ENCODE measurements at places on chromosomes 6 and 20.

DNA sequence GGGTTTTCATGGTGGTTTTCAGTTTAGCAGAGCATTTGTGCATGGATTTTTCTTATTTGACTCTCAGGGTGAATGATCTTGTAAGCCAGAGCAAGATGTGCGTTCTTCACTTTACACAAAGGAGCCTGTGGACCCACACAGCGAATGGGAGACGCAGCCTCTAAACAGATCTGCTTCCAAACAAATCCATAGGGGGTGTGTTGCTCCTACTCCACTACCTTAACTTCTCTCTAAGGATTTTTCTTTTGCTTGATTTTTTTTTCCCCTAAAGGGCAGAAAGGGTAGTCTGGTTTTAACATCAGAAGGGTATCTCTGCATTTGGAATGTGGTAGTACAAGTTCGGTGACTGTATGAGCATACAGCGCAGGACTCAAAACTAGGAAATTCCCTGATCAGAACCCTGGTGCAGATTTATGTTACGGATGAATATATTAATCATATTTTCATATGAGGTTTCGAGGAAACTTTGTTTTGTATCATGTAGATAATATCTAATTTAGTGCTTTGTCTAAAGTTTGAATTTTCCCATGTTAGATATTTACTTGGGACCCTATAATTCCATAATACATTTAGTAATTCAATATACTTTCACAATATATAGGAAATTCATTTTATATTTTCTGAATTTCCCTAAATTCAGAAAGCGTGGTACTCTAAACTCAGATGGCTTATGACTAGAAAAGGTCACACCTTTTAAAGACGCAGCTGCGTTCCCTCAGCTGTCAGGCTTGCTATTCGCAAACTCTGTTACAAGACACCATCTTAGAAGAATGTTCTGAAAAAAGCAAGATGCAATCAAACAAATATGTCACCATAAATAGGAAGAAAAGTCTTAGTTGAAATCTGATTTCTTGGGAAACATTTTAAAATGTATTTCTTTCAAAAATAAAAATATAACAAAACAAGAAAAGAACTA is 196.9 kb downstream of the TMEM242 start:
- no peak for DNase-seq

DNA sequence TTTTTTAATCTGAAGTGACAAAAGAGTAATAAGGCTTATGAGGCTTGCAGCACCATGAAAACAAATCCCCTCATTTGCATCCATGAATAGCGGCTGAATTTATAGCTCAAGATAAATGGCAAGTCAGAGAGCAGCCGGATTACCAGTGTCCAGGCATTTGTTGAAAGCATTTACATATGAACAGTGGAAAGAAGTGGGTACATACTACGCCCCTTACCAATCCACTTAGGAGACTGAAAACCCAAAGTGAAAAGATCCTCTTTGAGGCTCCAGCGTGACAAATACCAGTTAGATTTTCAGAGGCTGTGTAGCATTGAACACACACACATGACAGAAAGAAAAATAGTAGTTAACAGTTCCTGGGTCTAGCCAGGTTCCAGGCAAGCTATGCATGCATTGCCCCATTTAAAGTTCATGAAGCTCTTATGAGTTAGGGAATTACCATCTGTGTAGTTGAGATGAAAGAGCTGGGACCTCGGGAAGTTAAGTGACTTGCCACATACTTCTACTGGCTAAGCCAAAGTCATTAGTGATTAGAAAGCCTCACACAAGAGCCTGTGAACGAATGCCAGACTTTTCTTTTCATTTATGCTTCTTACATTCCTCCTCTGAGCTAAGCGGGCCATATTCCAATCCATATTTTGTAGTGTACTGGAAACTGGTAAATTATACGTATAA is 28.3 kb upstream of the NHSL1 start:
- DNase-seq, result no peak

DNA sequence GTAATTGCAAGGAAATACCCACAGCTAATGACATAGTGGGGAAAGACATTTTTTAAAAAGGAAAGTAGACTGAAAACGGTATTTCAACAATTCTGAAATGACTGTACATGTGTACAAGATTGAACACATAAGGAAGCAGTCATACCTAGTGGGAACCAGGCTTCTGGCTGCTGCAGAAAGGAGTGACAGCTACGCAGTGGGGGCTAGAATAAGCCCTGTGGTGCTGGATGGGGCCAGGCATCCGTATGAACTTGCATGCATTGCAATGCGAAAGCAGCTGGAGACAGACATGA is 54.9 kb upstream of the GPR31 start:
- no peak for DNase-seq

- no peak for DNase-seq
Observed at GRCh38 chr6:49142421-49143151, 320.5 kb downstream of the MMUT start.

DNA sequence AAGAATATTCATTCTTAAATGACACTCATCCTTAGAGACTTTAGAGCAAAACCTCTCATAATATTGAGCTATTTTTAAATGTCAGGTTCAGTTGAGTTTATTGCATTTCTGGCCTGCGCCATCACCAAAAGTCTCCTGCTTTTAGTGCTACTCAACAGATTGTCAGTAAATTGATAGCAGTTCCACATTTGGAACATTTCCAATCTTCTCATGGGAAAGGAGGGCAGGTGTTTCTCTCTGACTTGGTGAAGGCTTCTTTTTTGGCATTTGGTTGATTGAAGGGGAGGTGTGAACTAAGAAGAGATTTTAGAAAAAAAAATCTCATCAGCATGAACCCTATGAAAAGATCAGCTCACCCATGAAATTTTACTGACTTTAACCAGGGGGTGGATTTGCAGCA is 125.9 kb upstream of the INSM1 start:
- no peak for DNase-seq

DNA sequence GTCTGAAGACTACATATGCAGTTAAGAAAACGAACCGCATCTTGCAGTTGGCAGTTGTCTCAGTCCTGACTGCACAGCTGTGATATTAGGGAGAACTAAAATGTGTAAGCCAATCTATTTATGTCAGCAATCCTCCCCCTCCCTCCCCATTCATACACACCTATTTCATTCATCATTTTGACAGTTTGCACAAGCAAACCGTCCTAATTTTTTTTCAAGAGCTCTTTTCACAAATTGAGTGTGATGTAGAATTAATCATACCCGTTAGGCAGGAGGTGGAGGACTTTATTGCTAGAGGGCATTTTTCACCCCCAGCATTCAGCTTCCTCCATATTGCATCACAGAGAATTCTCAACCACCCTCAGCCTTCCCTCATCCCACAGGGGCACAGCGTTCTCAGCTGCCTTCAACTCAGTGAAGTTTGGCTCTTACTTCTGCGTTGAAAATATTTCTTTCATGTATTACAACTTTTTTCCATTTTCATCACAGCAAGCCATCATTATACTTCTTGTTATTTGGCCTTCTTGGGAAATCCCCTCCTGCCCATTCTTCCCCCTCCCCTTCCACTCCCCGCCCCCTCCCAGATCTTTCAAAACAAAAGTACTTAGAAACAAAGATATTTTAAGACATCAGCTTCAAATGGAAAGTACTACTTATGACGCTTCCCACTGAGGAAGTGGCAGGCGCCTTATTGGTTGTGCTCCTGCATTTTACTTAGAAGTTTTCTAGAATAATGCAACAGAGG is 37.5 kb downstream of the NOX3 start:
- no peak for DNase-seq

DNA sequence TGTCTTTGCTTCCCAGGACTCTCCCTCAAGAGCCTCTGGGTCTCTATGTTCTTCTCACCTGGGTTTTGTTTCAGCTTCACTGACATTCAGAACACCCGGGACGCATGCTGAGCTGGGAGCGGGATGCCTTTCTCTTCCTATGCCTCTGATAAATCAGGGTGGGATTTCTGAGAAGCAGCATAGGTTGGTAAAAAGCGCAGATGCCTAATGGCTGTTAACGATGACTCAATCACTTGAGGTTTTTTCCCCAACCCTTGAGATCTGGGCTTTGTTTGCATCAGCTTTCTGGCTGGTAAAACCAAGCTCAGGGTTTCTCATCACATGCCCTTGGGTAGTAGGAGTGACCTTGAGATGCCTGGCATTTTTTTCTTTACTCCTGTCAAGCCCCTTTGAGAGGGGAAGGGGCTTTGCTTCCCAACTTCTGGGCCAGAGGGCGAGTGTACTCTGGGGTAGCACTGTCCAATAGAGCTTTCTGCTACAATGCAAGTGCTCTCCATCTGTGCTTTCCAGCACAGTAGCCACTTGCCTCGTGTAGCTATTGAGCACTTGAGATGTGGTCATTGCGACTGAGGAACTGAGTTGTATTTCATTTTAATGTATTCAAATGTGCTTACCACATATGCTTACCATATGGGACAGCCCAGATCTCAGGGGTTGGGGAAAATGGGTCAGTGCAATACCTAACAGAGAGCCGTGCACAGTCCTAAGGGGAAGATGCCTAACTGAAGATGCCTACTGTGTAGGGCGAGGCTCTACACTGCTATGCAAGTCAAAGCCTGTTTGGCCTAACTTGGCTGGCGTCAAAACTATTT is 69.1 kb downstream of the PPP1R14C start:
- DNase-seq, result no peak

DNA sequence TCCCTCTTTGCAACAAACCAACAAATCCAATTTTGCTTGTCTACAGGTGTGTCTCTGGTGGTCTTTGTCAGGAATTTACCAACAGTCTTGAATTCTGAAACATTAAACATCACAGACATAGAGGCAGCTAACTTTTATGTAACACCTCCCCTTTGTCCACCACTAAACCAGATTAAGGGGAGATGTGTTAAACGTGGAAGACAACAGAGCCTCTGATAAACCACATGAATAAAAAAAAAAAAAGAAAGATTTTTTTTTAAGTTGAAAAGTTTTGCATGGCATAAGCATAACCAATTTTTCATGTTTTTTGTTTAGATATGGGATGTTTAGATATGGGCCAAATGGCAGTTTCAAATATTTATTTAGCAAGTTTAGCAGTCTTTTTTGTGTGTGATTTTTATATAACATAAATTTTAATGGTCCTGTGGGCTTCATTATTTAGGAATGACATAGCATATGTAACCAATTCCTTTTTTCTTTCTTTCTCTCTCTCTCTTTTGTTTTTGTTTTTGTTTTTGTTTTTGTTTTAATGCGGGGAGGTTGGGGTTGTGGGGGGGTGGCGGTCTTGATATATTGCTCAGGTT is 60.7 kb upstream of the BTN3A2 start:
- DNase-seq, result no peak

GRCh38 chr6:26159357-26160273 is 72.4 kb downstream of the HFE start:
- DNase-seq, result no peak

GRCh38 chr20:56540415-56540814 is 7.4 kb downstream of the FAM209B start:
- no peak for DNase-seq

- DNase-seq, result no peak
Observed at GRCh38 chr6:37972994-37973757, 153.6 kb downstream of the ZFAND3 start.

DNA sequence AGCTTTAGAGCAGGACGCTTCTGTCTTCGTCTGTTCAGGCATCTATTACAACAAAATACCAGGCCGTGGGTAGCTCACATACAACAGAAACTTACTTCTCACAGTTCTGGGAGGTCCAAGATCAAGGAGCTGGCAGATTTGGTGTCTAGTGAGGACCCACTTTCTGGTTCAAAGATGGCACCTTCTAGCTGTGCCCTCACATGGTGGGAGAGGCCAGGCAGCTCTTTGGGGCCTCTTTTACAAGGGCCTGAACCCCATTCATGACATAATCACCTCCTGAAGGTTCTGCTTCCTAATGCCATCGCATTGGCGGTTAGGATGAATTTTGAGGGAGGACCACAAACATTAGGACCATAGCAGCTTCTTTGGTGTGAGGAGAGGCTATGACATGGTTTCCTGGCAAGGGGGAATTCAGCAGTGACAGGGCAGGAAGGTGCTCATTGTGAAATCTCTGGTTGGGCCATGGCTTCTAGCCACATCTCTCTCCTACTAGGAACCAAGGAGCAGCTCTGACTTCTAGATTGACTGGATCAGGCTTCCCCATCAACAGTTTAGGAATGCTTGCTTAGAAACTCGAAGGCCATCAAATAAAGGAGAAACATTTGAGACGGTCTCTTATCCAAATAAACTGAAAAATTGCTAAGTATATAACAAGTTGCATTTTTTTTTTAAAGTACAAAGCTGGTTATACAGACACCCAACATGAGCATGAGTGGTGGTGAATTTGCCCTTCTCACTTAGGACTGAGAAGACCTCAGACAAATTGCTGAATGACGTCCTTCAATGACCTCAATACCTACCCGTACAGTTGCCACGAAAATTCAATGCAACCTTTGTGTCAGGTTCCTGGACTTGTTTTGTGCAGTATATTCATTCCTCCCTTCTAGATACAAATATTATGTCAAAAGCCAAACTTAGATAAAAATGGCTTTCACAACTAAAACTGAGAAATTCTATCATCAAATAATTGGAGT is 140.7 kb downstream of the ZDHHC14 start:
- DNase-seq, result no peak

DNA sequence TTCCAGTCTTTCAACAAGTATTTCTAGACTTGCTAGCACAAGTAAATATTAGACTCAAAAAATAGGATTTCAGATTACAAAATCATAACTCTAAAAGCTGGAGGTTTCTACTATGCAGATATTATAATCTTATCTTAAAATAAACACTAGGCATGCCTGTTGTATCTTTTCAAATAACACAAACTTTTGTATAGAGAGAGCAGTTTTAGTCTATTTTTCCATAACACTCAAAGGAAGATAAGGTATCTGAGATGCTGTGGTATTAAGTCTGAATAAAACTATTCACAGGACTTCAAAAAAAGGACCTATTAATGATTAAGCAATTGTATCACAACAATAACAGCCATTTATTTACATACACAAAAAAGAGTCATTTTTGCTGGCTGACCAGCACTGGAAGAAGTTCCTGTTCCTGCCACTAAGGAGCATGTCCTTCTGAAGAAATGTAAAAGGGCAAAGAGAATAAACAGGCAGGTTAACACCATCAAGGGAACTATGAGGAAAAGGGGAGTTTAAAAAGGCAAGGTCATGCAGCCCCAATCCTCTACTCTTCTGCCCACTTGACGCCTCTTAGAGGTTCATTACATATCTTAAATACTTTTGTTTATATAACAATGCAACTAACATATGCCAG is 39.4 kb downstream of the REPS1 start:
- no peak for DNase-seq

DNA sequence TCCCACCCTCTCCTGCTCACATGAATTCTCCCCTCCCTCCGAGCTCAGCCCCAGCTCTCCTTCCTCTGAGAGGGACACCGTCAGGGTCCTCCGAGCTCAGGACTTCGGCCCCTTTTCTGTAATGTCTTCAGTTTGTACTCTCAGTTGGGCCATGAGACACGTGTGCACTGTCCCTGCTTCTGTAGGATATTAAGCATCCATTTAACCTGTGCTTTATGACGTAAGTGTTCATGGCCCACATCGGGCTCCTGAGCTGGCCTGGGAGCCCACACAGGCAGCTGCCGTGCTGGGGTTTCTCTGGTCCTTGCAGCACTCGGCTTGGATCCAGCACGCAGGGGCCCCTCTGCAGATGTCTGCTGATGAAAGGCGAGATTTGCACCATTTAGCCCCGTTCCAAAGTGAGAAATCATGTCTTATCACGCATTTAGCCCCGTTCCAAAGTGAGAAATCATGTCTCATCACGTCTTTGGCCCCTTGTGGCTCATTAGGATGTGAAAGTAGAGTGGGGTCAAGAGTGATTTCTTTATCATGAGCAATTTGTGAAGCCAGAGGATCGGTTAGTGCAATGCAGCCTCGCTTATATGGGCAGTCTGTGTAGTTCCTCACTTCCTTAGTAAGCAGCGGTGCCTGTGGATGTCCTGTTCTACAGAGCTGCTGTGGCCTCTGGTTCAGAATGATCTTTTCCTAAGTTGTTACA is 25.3 kb downstream of the DUSP22 start:
- DNase-seq, result no peak

All from right cardiac atrium (tissue), 5 donors.